Mammary microvascular endothelial cell (primary cell): ENCODE measurements at places on chromosomes 5 and 9. TPM values are rescaled to one million over a fixed set of nuclear protein-coding genes. Genes with fewer than 3 reads are reported as not detected.

Gene SCAI
- 2.1 and 4.5 TPM in 2 replicates for total RNA-seq

Gene GABRA6
- not detected in 2 replicates for total RNA-seq

Gene APBA1
- total RNA-seq = 12.9 and 16.0 TPM in 2 replicates

Gene MYO10
- total RNA-seq = 51.2 and 57.5 TPM in 2 replicates

Gene TMEM252
- total RNA-seq = not detected in 2 replicates

Gene PCDHA8
- not detected in 2 replicates for total RNA-seq

Gene ORM2
- not detected in 2 replicates for total RNA-seq

Gene SLC34A3
- not detected in 2 replicates for total RNA-seq

Gene EXOSC3
- 32.2 and 42.8 TPM in 2 replicates for total RNA-seq

Gene SLC1A3
- 0.33 and 0.34 TPM in 2 replicates for total RNA-seq

Gene DCTN4
- total RNA-seq = 34.0 and 34.4 TPM in 2 replicates

Gene SPATA31A3
- total RNA-seq = not detected in 2 replicates

Gene SOX30
- 0.05 TPM in 1 of 2 replicates, not detected in the other for total RNA-seq

Gene PANK3
- total RNA-seq = 31.5 and 35.3 TPM in 2 replicates
